ENCODE measurements at places on chromosomes 2 and 18.

GRCh38 chr2:224976629-224977525, 65.4 kb downstream of the DOCK10 start:
- no peak for DNase-seq

DNA sequence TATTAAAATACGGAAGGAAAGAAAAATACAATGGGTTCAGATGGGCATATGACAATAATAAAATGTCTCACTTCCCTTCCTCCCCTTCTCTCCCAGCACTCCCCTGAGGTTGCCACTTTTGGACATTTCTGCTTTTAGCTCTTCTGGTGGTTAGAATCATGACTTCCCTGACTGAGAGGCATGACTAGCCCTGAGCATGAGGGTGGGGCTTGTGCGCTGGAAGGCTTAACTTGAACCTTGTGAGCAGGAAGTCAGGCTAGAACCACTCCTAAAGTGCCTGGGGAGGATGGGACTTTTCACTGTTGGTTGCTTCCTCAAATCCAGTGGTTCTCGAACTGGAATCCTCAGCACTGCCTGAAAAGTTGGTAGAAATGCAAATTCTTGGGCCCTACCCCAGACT, 19.7 kb upstream of the ARHGAP25 start:
- no peak for DNase-seq

DNA sequence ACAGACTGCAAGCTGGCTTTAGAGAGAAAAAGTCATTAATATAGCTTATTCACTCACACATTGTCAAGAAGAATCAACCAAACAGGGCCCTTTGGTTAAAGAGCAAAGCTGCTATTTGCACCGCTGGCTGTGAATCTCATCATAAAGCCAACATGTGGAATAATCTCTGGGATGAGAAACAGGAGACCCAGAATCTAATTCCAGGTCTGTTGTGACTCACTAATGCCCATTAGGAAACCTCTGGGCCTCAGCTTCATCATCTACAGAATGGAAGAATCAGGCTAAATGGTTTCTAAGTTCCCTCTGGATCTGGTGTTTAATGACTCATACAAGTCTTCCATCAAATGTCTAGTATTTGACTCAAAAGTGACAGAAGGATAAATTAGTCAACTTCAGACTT, 591.7 kb upstream of the DDX18 start:
- DNase-seq: no peak

DNA sequence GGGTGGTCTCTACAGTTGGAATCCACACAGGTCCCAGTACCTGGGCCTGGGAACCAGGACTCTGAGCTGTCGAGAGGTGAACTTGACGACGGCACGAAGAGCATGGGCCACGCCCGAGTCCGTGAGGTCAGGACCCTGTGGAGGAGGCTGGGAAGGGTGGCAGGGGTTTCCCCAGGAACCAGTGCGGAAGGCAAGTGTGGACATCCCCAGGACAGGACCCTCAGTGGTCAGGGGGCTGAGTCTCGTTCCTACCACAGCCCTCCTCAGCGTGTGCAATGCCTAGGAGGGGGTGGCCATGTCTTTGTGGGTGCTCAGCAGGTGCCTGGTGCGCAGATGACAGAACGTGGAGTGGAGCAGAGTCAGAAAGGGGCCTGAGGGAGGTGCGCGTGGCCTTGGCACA, 335.6 kb upstream of the SALL3 start:
- DNase-seq: no peak

- no peak for DNase-seq
These were observed 292.8 kb downstream of the INSIG2 start for GRCh38 chr2:118380915-118381653.

- no peak for DNase-seq
These were observed 111.5 kb downstream of the CYRIA start for GRCh38 chr2:16554060-16554583.

DNA sequence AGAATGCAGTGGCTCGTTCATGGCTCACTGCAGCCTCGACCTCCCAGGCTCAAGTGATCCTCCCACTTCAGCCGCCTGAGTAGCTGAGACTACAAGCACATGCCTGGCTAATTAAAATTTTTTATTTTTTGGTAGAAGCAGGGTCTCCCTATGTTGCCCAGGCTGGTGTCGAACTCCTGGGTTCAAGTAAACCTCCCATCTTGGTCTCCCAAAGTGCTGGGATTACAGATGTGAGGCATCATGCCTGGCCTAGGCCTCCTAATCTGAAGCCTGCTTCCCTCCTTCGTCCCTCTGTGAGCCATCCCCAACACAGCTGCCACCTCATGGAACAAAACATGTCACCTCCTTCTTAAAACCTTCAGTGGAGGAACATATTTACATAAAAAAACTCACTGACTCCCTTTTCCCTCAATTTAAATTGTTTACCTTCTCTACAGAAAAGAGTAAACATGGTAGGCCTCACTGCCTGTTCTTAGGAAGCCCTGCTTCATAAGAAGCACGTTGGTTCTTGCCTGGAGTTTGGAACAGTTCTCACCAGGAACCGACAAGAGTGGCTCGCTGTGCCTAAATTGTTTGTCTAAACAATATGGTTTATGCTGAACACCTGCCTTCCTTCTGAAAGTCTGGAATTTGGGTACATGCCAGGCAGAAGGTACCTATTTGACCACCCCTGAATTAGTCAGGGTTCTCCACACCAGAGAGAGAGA, 12.1 kb upstream of the RHOB start:
- DNase-seq: no peak

- DNase-seq: no peak
These were observed 97.6 kb upstream of the RMDN2 start for GRCh38 chr2:37827455-37827854.

- no peak for DNase-seq
These were observed 108.3 kb upstream of the MAP3K20 start for GRCh38 chr2:172967036-172967982.

DNA sequence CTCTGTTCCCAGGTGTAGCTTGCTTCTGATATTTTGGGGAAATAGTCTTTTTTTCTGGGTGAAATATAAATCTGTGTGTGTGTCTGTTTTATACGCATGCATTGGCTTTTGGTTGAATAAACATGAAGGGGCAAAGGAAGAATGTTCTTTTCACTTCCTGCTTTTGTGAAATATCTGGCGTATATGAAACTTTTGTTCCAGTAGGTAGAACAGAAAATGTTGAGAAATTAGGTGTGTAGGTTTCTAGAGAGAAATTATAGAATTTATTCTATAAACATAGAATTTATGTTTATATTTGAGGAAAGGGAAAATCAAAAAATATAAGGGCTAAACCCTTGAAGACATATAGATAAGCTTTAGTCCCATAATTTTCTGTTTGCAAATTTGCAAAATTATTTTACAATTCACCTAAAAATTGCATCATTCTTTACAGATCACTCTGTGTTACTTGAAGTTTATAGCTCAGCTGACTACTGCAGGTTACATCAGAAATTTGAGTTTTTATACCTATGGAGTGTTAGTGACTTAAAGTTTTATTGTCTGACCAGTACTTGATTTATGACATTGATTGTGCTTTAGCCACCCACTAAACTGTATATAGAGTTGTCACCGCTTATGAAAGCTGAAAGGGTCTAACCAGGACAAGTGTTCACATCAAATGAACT, 116.1 kb downstream of the FAM117B start:
- no peak for DNase-seq

GRCh38 chr2:200662727-200663126, 76.9 kb downstream of the AOX1 start:
- no peak for DNase-seq

DNA sequence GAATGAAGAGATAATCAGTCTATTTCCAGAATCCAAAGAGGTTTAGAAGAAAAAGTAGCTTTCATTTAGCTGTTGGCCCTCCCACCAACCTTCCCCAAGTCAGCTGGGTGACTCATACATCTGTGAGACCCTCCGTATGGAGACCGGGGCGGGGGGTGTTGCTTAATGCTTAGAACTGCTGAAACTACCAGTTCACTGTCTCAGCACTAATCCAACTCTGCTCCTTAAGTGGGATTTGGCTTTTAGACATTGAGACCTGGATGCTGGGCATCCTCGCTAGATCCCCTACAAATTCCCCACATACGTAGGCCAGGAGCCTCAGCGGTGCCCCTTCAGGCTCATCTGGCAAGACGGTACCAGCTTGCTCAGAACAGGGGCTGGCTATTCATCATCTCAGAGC, at the start of gene SAG:
SAG (plus strand) TSS at position 252 of the 400 bp plus-strand sequence. CDS start 1,374 bp downstream, outside the sequence.
- DNase-seq: no peak

- no peak for DNase-seq
These were observed 13.3 kb downstream of the ACKR3 start for GRCh38 chr2:236582968-236583367.

- DNase-seq: no peak
These were observed 23.3 kb upstream of the USP14 start for GRCh38 chr18:135045-135444.
